ENCODE measurements at places on chromosomes 4 and X.
A peak's percentile ranks its signal among the peaks of the same experiment; 100 is the strongest.

GRCh38 chr4:35970366-35970960, 273.9 kb downstream of the ARAP2 start:
- no peak for DNase-seq

- DNase-seq = no peak
These were observed 39.5 kb downstream of the WDR13 start for GRCh38 chrX:48636776-48637175.

- DNase-seq = no peak
These were observed 4.4 kb upstream of the ZFP92 start for GRCh38 chrX:153406903-153407302.

GRCh38 chr4:57103051-57103450, 7.1 kb downstream of the IGFBP7 start:
- no peak for DNase-seq

DNA sequence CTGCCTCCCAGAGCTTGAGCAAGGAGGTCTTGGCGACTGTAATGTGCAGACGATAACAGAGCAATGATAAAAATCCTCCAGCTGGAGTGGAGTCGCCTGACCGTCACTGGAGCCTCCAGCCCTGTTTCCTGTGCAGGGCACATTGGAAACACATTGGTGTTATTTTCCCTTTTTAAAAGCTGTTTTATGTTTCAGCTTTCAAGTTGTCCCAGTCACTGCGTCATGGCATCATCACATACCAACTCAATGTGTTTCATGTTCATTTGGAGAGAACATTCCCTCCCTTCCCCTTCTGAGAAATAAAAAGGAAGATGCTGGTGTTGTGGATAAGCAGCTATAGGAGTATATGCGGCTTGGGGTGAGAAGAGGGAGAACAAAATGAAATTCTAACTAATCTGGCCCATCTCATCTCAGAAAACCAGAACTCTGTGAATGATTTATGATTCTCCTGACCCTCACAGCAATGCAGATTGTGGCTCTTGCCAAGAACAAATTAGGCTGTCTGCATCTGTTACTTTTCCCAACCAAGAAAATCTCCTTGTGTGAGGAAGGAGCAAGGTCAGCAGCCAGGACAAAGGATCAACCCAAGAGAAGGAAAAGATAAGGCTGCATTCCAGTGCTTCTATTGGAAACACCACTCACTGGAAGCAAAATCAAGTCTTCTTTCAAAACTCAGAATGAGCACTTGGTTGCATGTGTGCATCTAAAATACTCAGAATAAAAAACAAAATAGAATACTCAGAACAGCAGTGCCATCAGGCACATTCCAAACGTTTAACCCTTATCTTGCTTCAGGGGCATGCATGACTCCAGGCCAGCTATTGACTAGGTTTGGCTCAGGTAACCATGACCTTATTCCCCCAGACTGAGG, 134.4 kb downstream of the RASL11B start:
- DNase-seq = no peak

DNA sequence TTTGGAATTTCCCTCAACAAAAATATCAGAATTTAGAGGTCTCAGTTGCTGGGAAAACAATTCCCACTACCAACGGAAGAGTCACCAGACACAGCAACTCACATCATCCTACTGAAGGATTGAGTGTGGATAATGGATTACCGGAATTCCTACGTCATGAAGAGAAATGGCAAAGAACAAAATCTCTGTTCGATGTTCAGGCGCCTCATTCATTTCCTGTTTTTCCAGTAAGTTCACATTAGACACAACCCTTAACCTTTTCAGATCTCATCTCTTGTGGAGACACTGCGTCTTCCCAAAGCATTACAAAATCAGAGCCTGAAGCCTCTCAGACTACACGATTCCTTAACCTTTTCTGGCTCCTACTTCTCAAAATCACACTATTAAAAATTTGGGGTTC, 58.5 kb upstream of the CPEB2 start:
- no peak for DNase-seq

GRCh38 chrX:153465691-153466380, 4.5 kb downstream of the HAUS7 start:
- DNase-seq = no peak

DNA sequence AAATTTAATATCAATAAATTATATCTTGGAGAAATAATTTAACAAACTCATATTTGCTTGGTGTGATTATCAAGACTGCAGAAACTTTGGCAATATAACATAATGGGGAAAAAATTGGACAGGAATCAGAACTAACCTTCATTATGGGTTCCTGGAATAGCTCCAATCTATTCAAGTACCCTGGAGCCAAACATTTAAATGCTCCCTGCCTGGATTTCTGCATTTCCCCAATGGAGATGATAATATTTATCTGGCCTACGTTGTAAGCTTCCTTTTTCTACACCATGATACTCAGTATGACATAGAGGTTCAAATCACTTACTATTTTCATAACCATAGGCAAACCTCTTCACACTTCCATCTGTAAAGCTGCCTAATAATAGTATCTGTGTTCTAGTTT, 326.8 kb downstream of the TRIML1 start:
- DNase-seq = no peak

- no peak for DNase-seq
These were observed 64.5 kb upstream of the WDR1 start for GRCh38 chr4:10180927-10181744.

- DNase-seq = peak; percentile 3
These were observed 6.8 kb upstream of the TCEANC start for GRCh38 chrX:13646154-13646549.

GRCh38 chr4:116275006-116275405, 810.4 kb downstream of the TRAM1L1 start:
- no peak for DNase-seq

DNA sequence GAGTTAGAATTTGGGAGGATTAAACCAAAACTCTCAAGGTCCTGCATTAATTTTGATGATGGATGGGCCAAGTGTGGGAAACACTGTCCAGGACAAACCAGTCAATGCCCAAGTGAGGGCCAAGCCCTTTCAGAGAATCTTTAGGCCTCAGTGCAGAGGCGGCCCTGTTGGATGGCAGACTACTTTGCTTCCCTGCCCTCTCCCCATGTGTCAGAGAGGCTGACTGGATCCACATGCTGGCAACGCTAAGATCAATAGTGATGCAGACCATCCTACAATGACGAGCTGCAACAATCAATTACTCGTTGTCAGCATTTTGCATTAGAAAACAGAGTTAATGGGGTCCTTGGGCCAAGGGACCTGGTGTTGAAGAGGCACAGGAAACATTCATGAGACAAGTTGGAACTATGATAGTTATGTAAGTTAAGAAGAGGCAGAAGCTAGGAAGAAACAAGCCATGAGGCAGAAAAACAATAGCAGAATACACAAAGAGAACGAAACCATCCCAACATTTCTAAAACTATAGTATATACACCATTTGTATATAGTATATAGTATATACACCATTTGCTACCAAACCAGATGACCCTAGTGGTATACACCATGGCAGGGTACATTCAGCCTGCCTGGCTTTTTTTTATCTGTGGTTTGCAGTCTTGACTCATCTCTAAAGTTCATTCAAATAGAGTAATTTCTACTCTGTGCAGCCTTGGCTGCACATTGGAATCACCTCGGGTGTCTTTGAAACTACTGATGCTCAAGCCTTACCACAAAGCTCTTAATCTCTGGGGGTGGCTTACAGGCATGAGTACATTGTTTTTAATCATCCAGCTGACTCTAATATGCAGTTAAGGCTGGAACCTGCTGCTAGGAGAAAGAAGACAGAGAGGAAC, 147.7 kb upstream of the GYPA start:
- no peak for DNase-seq

DNA sequence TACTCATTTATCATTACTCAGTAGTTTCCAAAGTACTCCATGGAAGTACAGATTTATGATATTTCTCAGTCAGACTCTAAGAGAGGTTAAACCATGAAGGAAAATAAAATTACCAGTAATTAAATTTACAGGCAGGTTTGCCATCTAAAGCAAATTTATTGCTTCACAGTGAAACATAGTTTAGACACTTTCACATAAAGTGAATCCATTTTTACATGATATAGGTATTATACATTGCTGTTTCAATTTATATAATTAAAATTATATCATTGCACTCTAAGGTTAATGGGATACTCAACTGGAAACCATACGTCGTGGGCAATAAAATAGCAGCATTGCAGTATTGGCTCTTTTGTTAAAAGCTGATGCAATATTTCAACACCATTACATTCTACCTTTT, 202.8 kb downstream of the SLIT2 start:
- DNase-seq = no peak

DNA sequence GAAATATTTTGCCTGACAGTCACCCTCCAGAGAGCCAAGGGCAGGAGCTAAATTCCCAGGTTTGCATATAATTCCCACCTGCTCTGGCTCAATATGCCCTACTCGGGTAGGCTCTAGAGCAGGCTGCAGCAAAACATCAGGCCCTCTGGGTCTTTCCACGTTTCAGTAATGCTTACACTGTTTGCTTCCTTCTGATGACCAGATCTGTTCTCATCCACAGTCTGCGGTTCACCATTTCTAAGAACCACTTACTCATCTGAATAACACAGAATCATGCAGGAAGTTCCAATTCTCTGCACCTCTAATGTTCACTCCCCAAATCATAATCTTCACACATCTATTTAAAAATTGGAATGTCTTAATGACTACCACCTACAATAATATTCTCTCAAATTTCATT, 141.4 kb downstream of the PPP3CA start:
- peak; percentile 17 for DNase-seq

- DNase-seq = no peak
These were observed 4.9 kb downstream of the PRR32 start for GRCh38 chrX:126824338-126825007.

DNA sequence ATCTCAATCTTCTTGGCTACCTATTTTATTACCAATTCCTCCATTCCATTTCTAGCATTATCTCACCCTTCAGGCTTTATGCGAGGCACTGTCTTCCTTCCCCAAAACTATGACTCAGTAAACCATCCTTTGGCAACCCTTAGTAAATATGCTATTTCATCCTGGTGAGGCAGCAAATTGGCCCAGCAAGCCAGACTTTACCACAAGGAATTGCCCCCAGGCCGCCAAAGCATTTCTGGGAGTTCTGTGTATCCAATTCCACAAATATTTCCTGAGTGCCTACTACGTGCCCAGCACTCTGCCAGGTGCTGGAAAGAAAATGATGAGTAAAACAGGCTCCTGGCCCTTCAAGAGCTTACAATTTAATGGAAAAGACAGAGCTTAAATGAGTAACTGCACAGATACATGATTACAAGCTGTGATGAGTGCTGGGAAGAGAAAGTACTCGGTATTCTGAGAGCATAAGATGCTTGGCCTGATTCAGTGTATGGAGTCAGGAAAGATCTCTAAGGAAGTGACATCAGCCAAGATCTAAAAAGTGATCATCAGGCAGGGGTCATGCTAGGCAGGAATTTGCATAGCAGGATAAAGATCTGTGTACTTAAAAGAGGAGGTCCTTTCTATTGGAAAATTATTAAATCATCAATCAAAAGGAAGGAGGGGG, 193.8 kb downstream of the ADAMTS3 start:
- DNase-seq = no peak

DNA sequence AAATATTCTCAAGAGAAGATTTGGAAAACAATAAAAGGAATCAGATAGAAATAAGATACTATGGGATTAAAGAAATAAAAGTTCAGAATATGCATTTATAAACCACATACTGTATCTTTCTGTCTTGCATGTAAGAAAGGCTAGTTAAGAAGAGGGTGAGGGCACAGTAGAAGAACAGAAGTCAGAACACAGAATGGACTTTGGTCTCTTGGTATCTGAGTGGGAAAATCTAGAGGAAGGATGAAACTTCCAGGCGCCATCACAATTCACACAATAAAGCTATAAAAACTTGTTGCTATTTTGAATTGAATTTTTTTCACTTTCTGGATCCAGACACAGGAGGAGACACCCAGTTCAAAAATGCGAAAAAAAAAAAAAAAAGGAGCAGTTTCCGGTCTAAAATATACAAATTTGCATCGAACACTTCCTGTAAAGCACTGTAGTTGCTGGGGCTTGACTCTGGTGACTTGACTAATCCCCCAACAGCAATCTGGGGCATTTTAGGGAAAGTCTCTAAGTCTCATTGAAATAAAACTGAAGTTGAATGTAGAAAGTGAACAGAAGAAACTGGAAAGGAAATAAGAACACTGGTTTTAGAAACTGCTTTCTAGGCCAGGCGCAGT, 8.1 kb upstream of the NAAA start:
- no peak for DNase-seq

DNA sequence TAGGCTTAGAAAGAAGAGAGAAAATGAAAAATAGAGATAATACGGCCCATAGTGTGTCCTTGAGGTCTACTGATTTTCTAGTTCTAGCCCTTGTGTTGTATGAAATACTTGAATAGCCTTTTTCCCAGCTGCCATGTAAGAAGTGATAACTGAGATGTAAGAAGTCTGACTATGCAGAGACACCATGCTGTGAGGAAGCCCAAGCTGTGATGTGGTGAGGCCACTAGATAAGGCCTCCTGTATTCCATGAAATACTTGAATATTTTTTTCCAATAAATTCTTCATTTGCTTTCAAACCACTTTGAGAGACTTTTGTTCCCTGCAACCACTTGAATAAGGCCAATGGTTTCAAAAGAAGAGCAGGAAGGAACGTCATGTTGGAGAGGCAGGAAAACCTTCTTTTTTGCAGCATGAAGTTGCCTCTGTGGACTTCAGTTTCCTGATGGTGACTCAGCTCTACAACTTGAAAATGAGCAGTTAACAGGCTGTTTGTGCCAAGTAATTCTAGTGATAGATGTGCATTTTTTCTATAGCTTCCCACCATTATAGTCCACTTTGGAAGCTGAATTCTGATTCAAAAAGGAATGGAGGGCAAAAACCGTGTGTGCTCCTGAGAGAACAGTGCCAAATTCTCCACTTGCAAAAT, 25.5 kb upstream of the FAM9C start:
- DNase-seq = no peak

DNA sequence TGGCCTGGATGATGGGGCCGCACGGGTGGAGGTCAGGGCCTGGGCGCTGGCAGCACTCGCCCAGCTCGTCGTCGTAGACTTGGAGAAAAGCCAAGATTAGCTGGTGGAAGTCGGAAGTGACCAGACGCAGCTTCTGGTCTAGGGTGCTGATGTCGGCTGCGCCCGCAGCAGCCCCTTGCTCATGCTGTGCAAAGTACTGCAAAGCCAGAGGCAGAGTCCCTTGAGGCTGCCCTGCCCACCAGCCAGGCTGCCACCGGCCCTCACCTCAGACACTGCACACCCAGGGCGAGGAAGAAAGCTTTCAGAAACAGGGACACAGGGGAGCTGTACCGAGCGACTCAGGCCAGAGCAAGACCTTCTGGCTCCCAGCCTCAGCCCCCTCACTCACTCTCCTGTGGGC, 9.7 kb upstream of the TREX2 start:
- DNase-seq = no peak

DNA sequence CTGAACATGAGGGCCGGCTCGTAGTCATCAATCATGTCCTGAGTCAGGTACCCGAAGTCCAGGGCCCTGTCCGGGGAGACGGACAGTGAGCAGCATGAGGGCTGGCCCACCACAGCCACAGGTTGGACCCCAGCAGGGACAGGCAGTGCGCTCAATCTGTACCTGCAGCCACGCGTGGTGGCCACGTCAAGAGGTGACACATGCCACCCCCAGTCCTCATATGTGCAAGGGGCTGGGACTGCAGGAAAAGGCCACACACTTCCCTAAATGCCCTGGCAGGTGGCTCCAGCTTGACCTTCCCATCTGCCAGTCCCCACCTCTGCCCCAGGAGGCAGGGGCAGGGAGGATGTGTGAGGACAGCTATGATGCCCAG, 73.8 kb upstream of the MXD4 start:
- DNase-seq = no peak

Measured in effector memory CD8-positive, alpha-beta T cell (primary cell).